ENCODE measurements at places on chromosomes 5 and 9.

DNA sequence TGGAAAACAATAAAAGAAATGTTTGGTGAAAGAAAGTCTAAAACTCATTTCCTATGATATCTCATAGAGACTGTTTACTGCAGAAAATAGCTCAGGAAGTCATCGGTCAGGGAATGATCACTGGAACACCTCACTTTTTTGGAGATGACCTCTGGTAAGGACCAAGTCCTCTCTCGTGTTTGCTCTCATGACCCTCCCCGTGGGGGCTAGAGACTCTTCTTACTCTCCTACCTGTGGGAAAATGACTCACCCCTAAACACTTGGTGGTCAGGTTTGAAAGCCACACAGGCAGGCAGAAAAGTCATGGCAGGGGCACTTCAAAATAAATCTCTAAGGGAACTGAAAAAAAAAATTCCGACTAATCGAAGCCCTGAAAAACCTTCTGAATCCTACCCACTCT is 48.2 kb downstream of the FAM240B start:
- DNase-seq: no peak

GRCh38 chr9:92934321-92934720 is 13.0 kb upstream of the FGD3 start:
- DNase-seq: no peak

- DNase-seq: no peak
Observed at GRCh38 chr9:133991214-133991921, 756 bp downstream of the VAV2 start.

DNA sequence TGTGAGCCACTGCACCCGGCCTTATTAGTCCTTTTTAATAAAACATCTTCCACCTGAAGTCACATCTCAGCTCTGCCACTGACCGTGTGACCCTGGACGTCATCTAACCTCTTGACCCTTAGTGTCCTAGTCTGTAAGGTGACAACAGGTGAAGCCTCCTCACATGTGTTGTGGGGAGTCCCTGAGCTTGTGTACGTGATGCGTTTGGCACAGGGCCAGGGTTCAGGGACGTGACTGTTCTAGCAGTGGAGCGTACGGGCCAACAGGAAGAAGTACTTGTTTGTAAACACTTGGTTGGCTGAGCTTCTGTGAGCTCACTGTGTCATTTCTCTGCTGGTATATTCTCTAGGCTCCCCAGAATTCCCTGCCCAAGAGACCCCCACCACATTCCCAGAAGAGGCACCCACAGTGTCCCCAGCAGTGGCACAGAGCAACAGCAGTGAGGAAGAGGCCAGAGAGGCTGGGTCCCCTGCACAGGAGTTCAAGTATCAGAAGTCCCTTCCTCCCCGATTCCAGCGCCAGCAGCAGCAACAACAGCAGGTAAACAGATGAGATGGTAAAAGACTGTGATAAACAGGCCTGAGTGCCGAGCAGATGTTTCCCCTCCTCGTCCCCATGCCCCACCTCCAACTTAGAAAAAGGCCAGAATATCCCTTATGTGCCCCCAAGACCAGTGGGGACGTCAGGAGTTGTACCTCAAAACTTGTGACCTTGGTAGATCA is 35.3 kb upstream of the POMT1 start:
- no peak for DNase-seq

DNA sequence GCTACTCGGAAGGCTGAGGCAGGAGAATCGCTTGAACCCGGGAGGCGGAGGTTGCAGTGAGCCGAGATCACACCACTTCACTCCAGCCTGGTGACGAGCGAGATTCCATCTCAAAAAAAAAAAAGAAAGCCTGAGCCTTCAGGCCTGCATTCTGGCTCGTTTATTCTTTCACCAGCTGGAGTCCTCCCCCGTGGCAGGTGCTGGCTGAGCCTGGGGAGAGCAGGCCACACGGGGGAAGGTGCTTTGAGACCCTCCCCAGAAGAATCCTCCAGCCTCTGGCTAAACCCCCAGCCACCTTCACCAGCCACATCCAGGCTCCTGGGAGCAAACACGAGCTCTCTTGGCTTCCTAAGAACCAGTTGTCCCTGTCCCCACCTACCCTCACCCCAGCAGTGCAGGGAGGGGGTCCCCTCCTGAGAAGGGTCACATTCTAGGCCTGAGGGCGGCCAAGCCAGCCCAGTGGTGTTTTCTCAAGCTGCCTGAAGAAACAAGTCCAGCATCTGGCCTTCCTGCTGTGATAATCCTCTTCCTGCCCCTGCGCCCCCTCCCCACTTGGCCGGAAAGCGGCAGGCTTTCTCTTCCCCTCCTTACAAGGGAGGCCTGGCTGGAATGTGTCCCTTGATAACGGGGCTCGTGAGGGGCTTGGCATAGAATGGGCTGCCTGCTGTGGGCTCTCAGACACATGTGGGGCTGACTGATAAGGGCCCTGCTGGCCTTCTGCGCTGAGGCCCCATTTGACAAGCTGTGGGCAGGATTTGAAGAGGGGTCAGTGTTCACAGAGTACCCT is 41.5 kb downstream of the PLPP7 start:
- DNase-seq: no peak
